ENCODE measurements at places on chromosomes 6 and 20.

GRCh38 chr20:53045941-53046340, 73.8 kb downstream of the TSHZ2 start:
- no peak for DNase-seq

DNA sequence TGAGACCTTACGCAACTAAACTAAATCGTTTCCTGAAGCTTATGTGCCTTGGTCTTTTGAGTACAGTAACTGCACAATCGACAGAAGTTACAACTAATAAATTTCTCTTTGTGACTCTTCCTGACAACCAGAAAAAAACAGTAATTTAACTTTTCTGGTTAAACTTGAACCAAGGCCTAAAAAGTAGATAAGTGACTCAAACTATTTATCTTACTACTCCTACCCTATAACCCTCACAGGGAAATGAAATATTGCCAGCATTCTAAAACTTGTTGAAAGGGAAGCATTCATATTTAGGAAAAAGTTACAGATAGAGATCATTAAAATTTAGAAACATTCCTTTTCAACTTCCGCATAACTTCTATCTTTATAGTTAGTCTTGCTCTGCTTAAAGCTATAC, 1034.4 kb downstream of the EYS start:
- no peak for DNase-seq

- no peak for DNase-seq
Observed at GRCh38 chr20:18416486-18416885, 50.3 kb downstream of the DZANK1 start.

DNA sequence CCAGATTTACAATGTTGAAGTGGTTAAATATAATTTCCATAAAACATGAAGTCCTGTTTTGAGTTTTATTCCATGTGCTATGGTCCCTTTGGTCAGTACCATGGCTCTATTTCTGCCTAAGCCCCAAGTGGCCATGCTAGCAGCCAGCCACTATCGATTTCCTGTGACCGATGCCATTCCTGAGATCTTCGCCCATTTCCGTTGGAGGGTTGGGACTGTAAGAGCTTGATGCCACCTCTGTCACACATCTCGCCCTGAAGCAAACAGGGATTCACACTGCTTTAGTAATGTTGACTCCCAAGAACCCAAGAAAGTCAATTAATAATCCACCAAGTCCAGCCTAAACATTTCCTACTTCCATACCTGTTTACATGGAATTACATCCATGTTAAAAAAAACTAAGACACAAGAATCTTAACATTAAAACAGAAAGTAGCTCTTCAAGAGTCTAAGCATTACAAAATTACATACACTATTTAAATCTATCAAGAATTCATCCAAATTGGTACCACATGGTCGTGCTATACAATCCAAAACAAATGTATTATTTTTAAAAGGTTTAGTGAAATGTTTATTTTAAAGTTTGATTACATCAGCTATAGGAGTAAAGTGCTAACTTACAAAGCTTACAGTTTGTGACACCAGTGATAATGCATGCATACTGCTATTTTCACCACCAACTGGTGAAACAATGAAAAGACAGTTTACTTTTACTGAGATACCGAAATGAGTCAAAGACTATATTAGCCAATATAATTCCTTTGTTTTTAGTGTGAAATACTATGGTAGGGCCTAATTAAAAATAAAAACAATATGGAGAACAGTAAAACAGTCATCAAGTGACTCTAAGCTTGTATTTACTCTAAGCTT, 2.5 kb downstream of the RBM39 start:
- no peak for DNase-seq

DNA sequence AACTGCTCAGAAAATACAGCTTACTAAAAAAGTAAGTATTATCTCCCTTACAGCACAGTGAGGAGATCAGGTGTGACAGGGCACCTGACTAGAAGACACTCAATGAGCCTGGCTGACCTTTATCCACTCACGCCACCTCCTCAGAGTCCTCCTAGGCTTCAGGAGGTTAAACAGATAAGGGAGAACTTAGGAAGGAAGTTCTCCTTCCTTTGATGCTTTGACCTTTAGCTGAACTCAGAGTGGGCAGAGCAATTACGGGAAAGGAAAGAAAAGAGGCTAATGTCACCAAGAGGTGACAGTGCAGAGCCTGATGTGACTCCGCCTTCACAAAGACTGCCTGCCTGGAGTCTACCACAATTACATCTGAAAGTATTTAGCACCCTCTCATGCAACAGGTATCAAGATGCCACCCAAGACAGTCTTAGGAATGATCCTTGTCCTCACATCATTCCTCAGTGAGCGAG, 36.7 kb downstream of the MAN1A1 start:
- no peak for DNase-seq

- DNase-seq, result no peak
Observed at GRCh38 chr6:157442291-157442690, 61.3 kb downstream of the ZDHHC14 start.

GRCh38 chr6:30880698-30881252, 3.5 kb upstream of the DDR1 start:
- peak; percentile 80 for DNase-seq
